Hepatic stellate cell (primary cell): ENCODE measurements at places on chromosomes 7 and 10.

DNA sequence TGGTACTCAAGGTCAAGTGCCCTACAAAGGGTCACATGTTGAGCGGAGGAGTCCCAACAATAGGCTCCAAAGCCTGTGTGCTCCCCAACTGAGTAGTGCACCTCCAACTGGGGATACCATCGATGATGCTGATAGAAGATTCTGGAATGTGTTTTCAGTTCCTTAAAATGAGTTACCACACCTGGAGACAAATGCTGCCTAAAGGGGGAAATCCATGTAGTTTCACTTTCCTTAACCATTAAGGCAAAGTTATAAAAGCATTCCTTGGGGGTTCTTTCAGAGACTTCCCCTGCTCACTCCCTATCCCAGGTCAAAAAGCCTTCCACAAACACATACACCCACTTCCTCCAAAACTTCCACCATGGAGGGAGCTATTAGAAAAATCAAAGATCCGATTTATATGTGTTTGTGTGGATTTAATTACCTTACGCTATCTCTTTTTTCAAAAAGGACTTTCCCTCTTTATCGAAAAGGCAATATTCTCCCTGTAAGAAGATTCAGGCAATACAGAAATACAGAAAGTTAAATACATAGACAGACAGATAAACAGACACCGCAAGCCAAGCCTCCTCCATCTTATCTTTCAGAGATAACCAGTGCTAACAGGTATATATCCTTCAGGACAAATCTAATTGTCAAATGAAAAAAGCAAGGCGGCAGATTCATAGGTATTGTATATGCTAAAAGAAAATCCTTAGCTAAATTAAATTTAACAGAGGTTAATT, 135.9 kb upstream of the ASAH2 start:
- no peak for DNase-seq

DNA sequence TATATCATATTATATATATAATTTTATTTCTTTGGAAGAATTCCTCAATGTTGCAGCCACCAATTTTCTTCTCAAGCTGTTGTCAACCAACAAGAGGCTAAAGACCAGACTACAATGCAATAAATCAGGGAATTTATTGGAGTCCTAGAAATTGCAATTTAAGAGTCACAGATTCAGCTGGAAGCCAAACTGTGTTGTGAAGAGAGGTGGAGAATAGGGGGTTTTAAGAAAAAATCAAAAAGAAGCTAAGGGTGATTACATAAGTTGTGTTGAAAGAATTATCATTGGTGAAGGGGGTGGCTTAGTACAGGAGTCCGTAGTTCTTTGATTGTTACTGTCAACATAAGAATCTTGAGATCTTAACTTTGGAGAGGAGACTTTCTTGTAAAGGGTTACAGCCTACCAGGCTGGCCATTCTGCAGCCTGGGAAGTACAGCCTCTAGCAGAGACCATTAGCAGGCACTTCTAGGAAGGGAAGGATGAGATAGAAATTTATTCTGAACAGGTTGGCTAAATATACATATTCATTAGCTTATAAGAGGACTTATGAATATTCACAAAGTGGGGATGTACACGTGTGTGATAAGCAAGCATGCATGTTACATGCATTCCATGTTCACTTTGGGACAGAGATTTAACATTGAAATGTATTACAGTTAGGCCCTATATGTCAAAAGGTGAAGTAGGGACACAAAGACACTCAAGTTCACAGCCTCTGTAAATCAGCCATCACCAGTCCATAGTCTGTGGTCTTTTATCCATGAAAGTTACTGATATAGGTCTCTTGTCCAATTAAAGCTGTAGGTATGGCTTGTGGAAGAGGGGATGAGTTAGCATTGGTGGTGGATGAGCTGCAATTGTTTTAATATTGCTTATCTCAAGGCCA, 8.3 kb upstream of the TMEM168 start:
- no peak for DNase-seq

DNA sequence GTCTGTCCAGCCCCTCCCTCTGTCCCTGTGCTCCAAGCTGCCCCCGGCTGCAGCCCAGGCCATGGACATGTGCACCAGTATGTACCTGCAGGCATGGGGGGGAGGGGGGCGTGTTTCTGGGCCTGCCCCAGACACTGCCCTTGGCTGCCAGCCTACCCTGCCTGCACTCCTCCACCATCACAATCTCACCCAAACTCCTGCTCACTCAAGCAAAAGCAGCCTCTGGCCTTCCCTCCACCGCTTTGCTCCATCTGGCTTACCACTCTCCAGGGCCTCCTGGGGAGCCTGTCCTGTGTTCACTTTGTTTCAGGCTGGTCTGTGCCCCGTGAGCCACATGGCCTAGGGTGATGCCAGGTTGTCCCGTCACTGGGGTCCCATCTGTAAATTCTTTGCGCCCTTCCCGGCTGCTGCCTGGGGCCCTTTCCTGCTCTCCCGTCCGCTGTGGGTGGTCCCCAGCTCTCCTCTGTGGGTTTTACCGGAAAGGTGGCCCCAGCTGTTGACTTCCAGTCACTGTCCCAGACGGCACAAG, 33.3 kb upstream of the PPIF start:
- no peak for DNase-seq

- DNase-seq, result no peak
Observed at GRCh38 chr7:1940863-1941262, 270.8 kb downstream of the ELFN1 start.

DNA sequence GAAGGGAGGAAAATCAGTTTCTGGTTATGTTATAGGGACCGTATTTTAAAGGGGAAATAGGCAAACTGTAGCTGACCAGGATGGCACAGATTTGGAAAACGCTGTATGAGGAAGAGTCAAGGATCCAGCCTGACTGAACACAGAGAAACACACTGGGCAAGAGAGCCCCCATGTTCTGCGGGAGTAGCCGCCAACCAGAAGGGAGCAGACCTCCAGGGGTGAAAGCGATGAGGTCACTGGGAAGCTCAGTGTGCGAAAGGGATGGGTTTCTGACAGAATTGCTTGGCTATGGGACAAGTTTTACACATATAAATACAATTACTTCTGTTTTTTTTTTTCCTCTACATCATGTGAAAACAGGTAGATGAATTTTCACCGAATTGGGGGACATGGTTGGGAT, 291.6 kb upstream of the PODXL start:
- no peak for DNase-seq

GRCh38 chr10:44356139-44357022, 28.5 kb downstream of the CXCL12 start:
- no peak for DNase-seq

GRCh38 chr7:66140924-66141323, 26.3 kb downstream of the CRCP start:
- DNase-seq, result peak; percentile 50

GRCh38 chr7:51349820-51350545, 33.4 kb upstream of the COBL start:
- no peak for DNase-seq

DNA sequence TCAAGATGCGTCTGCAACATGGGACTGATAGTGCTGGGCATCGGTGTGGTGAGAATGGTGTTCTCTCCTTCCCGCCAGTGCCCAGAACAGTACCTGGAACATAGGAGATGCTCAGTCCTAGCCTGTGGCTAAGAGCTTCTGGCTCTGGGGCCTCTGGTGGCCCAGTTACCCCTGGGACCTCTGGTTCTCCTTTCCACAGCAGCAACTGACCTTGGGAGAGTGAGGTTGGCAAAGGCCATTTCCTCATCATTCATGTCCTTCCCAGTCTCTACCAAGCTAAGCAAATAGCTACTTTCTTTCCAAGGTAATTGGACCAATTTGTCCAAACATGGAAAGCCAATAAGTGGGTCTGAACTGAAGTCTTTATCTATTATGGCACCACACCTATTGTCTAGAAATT, 11.6 kb upstream of the GOLGA7B start:
- DNase-seq, result no peak

- DNase-seq, result no peak
Observed at GRCh38 chr10:78432583-78432982, 398.9 kb downstream of the RPS24 start.

DNA sequence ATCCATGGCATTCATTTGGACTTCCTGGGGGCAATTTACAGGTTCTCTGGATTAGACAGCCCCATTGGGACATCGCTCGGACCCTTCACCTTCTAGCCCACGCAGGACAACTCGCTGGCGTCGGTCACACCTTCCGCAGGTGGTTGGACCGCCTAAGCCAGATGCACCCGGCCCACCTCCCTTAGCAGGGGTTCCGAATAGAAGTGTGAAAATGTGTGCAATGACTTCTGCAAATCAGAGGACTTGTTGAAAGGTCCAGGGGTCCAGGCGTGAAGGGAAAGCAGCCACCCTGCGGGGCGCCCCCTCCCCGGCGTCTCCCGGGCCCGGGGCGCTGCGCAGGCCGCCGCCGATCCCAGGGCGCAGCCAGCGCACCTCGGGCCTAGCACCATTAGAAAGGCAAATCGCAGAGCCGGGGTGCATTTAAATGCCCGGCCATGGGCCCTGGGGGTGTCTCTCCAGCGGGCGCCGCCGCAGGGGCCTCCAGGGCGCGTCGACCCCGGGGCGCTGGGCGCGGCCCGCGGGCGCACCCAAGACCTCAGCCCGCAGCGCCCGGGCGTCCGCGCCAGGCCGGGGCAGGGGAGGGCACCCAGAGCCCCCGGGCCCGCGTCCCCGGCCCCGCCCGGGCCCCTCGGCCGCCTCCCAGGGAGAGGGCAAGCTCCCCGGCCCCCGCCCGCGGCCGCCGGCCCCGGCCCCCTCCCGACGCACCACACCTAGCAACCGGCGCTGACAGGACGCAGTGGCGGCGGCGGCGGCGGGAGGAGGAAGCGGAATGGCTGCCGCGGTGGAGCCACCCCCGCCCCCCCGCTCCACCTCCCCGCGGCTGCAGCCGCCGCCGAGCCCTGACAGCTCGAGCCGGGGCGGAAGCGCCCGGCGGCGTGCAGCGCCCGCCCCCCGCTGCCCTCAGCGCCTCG, 1.2 kb downstream of the JAZF1 start:
- DNase-seq, result peak; percentile 77

DNA sequence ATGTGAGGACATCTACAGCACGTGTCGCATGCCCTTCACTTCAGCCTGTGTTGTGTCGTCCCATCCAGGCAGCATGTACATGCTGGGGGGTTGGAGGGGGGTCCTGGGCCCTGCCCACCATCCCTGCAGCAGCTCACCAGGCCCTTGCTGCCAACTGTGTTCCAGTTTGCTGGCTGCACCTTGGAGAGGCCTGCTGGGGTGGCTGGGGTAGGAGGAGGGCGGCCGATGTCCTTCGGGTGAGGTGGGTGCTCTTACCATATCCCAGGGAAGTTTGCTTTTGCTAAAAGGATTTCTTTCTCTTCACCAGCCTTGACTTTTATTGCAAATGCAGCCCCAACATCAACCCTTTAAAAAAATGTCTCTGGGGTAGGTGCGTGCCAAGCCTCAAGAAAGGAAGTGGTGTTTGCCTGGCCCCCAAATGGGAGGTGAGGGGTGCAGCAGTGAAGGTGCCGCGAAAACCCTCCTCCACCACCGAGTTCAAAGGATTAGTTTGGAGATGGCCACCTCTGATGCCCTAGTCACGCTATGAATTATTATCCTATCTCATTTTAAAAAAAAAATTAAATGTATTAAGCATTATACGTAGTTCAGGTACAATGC, 165.8 kb upstream of the KLF6 start:
- no peak for DNase-seq

GRCh38 chr10:132136689-132137088, 50.1 kb upstream of the DPYSL4 start:
- no peak for DNase-seq

GRCh38 chr10:96918214-96919002, 86.3 kb downstream of the LCOR start:
- no peak for DNase-seq

- DNase-seq, result no peak
Observed at GRCh38 chr10:73218431-73219191, 28.4 kb downstream of the DNAJC9 start.

DNA sequence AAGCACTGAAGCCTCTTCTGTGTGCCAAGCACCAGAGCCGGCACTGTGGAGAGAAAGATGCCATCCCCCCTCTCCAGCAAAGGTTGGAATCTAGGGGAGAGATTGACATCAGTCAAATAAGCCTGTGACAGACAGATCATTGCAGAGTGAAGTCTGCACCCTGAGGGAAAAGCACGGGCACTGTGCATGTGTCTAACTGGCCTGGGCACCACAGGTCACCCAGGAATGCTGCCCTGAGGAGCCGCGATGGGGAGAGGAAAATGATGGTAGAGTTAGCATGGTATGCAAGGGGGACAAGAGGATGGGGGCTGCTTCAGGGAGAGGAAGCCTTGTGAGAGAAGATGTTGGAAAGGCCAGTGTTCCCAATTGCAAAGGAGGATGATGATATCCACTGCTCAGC, 261.0 kb downstream of the GRID1 start:
- DNase-seq, result no peak

GRCh38 chr7:8363407-8364015, 69.9 kb upstream of the NXPH1 start:
- no peak for DNase-seq

DNA sequence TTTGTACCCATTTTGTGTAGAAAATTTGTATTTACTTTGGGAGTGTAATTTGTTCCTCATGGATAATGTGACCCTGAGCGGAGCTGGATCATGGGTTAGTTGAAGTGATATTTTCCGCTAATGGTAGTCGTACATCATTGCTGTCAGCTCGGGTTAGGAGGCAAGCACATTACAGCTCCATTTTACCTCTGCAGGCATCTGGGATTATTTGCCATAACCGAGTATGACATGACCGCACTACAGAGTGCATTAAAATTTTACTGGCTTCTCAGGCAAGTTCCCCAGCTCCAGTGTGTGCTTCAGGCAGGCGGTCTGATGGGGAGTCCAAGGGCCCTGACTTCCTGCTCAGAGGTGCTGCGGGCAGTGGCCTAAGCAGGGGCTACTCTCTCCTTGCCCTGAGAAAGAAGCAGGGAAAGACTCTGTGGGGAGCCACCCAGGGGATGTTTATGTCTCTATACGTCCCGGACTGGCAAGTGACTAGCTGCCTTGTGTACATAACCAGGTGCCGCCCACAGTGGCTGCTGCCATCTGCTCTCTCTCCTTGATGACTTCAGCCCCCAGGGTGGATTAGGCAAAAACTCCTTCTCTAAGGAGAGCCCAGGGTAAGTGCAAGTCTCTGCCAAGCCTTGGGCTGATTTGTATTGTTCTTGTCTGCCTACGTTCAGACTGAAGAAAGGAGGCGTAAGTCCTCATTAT, 685.3 kb upstream of the GALNT17 start:
- DNase-seq, result no peak

DNA sequence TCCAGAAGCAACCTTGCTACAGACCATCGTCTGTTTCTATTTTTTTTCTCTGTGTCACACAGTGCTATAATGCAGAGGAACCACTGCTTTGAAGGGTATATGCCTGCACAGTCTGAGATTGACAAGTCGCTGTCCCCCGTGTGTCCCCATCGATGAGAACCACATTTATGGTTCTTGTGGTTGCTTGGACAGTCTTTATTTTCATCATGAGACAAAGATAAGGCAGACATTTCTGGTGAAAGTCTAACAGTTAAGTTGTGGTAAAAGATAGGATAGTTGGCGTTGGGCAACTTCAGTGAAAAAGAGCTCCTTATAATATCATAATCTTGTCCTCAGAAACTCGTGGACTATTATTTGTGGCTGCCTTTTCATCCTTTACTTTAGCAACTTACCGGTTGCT, 6.3 kb upstream of the AKR1E2 start:
- DNase-seq, result no peak
